Sigmoid colon (tissue), 7 donors: ENCODE measurements at places on chromosomes 13 and 19. TPM values are rescaled to one million over a fixed set of nuclear protein-coding genes. Genes with fewer than 3 reads are reported as not detected.

DNA sequence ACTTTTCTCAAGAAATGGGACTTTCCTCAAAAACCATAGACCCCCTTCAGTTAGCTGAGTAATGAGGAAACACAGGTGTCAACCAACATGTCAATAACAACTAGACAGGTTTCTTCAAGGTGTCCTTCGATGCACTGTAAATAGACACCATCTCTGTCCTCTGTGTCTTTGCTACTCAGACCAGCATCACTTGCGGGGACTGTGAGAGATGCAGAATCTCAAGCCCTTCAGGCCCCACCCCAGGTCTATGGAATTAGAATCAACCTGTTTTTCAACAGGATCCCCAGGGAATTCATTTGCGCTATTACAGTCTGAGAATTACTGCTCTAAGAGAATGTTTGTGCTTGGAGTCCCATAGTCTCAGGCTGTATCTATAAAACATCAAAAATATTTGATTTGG is 469.9 kb downstream of the COG6 start:
- DNase-seq, result no peak

DNA sequence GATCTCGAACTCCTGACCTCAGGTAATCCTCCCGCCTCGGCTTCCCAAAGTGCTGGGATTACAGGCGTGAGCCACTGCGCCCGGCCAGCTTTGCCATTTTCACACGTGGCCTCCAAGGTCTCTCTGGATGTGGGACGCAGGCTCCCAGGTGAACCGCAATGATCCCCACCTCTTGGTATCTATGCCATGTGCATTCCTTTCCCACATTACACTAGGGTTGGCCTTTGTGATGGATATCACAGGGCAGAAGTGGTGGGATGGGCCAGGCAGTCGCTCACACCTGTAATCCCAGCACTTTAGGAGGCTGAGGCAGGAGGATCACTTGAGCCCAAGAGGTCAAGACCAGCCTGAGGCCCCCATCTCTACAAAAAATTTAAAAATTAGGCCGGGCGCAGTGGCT is 22.4 kb downstream of the FGF21 start:
- DNase-seq, result no peak

- no peak for DNase-seq
These were observed at the start of gene ZNF730 for GRCh38 chr19:23116802-23117571. Gene ZNF730 (plus strand): TSS chr19:23117025. CDS start chr19:23117174, 149 bp downstream.

RPS15 gene
- total RNA-seq, result 5,641 TPM

CLIP3 gene
- 22.5 TPM for total RNA-seq

GRCh38 chr19:16017138-16017490 is 59.2 kb upstream of the TPM4 start:
- no peak for DNase-seq

SLAIN1 gene
- total RNA-seq, result 19.3 TPM

DNA sequence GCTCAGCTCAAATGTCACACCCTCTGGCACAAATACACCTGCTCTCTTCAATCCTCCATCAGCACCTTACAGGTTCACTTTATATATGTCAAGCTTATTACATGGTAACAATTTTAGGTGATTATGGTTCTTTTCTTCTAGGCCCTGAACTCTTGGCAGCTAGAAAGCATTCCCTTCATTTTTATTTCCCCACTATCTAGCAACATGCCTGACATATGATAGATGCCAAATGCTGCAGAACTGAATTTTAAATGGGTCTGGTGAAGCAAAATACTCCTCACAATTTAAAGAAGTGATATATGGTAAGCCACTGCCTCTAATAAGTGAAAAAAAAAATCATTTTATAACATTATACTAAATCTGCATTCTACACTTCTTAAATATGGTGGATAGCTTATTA is 95.2 kb downstream of the USP12 start:
- DNase-seq, result no peak

DNA sequence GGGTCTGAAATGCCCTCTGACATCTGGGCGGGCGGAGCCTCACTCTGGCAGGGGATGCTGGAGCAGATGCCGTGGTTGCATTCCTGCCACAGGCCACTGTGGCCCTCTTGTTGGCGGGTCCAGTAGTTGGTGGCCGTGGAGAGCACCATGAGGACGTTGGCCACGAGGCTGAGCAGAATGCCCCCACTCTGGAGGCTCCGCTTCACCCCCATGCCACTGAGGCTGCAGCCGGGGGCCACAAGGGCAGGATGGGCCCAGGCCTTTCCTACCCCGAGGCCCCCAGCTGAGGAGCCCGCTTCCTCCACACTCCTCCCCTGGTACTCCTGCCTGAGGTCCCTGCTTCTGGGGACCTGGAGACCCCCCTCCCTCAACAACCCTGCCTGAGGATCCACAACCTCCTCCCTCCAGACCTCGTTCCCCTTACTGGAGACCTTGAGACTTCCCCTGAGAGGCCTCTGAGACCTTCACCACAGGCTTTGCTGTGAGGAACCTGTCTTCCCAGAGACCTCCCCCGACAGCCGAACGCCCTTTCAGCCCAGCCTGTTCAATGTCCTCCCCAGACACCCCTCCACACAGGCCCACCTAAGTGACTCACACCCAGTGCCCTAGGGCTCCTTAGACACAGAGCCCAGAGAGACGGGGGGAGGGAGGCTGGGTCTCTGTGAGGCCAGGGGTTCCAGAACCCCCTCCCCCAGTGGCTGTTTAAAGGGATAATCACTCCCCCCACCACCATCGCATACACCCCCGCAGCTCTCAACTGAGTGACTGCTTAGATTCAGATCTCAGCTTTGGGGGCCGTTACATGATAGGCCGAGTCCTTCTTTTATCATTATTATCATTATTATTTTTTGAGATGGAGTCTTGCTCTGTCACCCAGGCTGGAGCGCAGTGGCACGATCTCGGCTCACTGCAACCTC is at the start of gene CLDND2:
CLDND2 (minus strand) TSS at position 638 of the 917 bp plus-strand sequence; CDS start at position 212, 426 bp downstream.
- no peak for DNase-seq

MAG gene
- not detected for total RNA-seq

DNA sequence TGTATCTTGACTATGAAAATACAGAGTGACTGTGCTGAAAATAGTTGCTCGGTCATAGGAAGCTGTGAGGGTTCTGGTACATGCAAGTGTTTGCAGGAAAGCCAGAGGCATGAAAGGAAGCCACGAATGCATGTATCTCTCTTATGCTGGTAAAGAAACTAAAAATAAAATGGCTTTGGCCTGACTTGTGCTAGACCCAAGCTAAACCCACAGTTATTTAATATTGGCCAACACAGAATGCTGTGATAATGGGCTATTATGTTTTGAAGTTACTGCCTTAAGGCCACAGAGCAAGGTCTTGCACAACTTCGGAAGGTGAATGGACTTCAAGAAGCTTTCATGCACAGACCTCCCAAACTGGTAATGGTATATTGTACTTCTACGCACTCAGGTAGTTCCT is 518.2 kb upstream of the HTR2A start:
- no peak for DNase-seq

GRCh38 chr13:113933901-113934300 is 40.0 kb downstream of the C13orf46 start:
- peak; percentile 50 for DNase-seq

IGFL3 gene
- total RNA-seq, result not detected

GRCh38 chr13:28750187-28751045 is 31.6 kb upstream of the SLC46A3 start:
- no peak for DNase-seq

GRCh38 chr13:51523082-51523518 is 61.2 kb upstream of the WDFY2 start:
- no peak for DNase-seq

GRCh38 chr13:78875792-78876580 is 217.0 kb upstream of the OBI1 start:
- no peak for DNase-seq

- no peak for DNase-seq
These were observed 125.0 kb upstream of the SOX1 start for GRCh38 chr13:111941845-111942447.

ARRDC5 gene
- 1.1 TPM for total RNA-seq

- DNase-seq, result no peak
These were observed 35.4 kb upstream of the MAP3K10 start for GRCh38 chr19:40155749-40156265.

DNA sequence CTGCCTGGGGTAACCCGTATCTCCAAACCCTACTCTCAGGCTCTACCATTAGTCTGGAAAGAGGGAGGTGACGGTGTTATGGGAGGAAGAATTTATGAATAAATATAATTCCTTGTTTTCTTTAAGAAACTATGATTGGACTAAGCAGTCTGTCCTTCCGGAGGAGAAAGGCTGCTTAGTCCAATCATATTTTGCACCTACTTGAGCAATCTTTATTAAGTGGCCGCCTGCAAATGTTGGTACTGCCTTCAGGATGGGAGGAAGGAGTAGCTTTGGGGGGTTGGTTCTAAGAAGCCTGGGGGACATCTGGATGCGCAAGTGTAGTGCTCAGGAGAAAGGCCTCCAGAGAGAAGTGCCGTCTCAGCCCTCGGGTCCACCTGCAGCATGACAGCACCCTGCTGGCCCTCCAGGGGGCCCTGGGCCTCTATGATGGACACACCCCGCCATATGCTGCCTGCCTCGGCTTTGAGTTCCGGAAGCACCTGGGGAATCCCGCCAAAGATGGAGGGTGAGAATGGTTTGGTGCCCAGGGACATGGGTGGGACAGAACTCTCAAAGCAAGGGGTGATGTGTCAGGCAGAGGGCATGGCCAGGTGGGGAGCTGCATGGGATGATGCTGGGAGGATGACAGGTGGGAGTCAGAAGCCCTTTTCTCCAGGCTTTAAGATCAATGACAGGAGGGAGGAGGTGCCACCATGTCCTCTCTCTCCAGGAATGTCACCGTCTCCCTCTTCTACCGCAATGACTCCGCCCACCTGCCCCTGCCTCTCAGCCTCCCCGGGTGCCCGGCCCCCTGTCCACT is 4.1 kb downstream of the ACP4 start:
- DNase-seq, result no peak

DNA sequence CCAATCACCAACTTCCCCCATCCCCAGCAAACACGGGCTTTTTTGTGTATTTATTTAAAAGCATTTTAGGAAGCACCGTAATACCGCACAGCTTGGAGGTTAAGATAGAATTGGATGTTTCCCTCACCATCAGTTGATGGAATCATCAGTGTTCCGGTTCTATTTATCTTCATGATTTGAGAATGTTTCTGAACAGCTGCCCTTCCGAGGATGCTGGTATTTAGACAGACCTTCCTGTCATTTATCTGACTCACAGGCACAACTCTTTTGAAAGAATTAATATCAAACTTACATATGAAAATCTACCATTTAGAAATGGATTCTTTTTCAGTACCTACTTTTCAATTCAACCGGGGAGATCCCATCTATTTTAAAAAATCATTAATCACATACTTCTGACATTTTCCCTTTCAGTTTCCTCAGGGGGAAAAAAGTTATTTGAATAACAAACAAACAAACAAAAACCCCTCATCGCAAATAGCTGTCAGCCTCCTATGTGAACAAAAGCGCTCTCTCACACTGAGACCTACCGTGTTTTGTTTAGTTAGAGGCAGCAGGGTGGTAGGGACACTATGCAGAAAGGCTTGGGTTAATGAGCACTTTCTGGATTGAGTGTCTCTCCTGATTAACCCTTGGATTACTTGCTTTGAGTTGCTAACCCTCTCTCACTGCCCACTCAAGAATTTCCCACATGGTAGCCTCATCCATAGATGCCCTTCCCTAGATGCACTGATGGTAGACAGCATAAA is 189.3 kb downstream of the TM9SF2 start:
- DNase-seq, result no peak

DNA sequence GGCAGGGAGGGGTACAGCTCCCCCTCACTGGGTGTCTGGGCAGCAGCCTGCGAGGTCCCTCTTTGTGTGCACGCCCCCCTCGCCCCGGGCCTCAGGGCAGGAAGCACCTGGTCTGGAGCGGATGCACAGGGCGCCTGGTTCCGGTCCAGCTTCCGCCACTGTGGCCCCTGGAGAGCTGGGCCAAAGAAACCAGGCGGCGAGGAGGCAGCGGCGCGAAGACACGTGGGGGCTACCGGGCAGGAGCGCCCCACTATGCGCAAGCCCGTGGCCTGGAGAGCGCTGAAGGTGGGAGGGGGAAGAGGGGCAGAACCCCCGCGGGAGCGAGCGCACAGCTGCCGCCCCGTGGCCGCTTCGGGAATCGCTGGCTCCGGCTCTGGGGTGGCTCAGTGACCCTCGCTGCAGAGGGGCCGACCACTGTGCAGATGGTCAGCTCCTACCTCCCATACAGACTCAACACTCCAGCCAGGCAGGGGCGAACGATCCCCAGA is 1.7 kb upstream of the LYL1 start:
- DNase-seq, result peak; percentile 86

SIGLECL1 gene
- total RNA-seq, result not detected

RFXANK gene
- total RNA-seq, result 54.1 TPM

DNA sequence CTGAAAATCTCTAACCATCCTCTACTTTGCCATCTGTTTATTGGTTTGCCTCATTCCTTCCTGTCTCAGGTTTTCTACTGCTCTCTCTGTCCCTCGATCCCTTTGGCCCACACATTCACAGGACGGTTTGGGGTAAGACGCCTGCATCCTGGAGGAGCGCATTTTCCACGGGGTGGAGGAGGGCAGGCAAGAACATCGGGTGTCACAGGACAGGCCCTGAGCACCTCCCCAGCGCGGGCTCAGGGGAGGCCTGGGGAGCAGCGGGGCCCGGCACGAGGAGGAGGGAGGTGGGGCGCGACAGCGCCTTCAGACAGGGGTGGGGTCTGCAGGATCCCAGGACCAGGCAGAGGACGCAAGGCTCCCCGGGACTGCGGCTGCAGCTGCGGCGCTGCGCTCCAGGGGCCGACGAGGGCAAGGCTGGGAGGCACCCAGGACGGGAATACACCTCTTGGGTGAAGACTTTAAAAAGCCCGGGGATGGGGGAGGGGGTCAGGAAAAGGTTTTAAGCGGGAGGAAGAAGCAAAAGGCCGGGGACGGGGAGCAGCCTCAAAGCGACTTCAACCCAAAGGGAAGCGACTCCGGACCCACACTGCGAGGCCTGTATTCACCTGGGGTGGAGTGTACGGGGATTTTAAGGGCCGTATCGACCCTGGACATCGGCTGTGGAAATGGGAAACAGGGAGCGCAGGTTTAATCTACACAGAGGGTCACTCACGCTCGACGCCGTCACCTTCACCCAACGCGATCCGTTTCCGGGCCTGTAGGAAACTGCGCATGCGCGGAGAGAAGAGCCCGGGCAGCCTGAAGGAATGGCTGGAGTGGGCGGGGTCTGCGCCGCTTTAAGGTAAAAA is at the start of gene ZNF415:
ZNF415 (minus strand) TSS at position 770 of the 851 bp plus-strand sequence. CDS start 10,234 bp downstream, outside the sequence.
- DNase-seq, result peak; percentile 88

DNAAF3 gene
- not detected for total RNA-seq

DNA sequence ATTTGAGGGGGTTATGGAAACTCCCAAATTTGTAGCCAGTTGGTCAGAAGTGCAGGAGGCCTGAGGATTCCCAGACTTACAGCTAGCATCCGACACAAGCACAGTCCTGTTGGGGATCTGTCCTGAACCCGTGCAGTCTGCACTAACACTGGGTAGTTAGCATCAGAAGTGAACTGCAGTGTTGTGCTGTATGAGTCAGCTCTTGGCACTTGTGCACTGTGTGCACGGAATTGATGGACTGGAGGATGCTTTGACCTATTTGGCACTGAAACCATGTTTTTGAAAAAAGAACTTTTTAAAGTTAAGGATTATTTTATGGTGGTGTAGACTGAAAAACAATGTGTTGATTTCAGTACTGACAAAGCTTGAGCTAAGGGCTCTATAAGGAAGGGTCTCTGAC is 279.0 kb downstream of the NHLRC3 start:
- DNase-seq, result peak; percentile 77

CYP2A6 gene
- not detected for total RNA-seq
